ENCODE measurements at places on chromosomes 11 and 22.

- H3K36me3 ChIP-seq, result peaks cover 15% of the 10 kb centered on the region
- H3K4me1 ChIP-seq, result peaks cover 67% of the 10 kb centered on the region
- peaks cover 48% of the 10 kb centered on the region for H3K27me3 ChIP-seq
Measured at GRCh38 chr11:62552485-62553079, 6.0 kb upstream of the AHNAK start.

DNA sequence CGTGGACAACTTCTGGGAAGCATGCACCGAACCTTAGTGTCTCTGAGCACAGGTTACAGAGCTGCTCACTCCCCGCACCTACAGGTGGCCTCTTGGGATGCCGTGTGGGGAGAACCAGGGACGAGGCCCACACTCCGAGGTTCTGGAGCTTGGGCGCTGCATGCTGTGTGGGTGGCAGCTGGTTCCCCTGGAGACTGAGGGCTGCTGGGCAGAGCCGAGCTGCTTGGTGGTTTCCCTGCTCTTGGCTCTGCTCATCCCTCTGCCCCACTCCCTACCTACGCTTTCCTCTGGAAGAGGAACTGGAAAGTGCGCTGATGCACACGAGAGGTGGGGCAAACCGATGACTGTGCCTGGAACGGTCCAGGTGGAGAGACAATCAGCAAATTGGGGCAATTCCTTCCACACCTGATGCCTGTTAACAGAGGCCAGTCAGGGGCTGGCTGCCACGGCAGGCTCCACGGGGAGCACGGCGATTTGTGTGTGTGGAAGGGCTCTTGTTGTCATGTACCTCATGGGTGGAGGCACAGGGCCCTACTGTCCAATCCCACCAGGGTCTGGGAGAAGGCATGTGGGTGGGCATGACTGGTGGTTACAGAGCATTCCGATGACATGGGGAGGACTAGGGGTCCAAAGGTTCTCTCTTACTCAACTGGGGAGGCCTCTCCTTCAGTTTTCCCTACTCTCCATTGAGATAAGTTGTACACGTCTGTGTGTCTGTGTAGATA is 60.9 kb downstream of the ST14 start:
- DNase-seq, result no peak
- no peak overlapping the region for H3K27ac ChIP-seq
- peaks cover 8% of the 10 kb centered on the region for H3K4me1 ChIP-seq
- H3K4me3 ChIP-seq, result no peak overlapping the region
- H3K27me3 ChIP-seq, result no peaks in the 10 kb centered on the region

GRCh38 chr11:1573903-1574237 is 1.8 kb upstream of the DUSP8 start:
- peaks cover 63% of the 10 kb centered on the region for H3K27me3 ChIP-seq
- no peaks in the 10 kb centered on the region for H3K36me3 ChIP-seq
- no peaks in the 10 kb centered on the region for H3K4me1 ChIP-seq
- no peak for DNase-seq

- peaks cover 30% of the 10 kb centered on the region for H3K4me1 ChIP-seq
- peaks cover 9% of the 10 kb centered on the region for H3K36me3 ChIP-seq
- no peaks in the 10 kb centered on the region for H3K27me3 ChIP-seq
Measured at GRCh38 chr11:33067294-33067693, 27.9 kb downstream of the TCP11L1 start.

DNA sequence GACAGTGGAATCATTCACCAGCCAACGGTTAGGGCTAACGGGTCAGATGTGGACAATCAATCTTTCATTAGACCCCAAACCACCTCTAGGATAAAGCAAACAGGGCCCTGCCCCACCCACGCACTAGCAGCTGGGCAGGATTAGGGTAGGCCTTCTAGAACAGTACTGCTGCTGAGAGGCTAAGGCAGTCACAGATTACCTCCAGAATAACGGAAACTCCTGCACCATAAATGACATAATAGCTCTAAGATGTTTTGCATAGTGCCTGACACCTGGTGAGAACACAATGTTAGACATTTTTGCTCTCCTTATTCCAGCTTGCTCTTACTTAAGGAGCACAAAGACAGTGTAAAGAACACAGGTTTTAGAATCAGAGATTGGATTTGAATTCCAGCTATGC is 1.8 kb downstream of the SYTL2 start:
- peak overlapping the region; percentile 82 for H3K4me3 ChIP-seq
- DNase-seq, result no peak
- H3K27me3 ChIP-seq, result peaks cover 40% of the 10 kb centered on the region
- H3K4me1 ChIP-seq, result peaks cover 23% of the 10 kb centered on the region
- no peaks in the 10 kb centered on the region for H3K36me3 ChIP-seq

- H3K4me1 ChIP-seq, result no peaks in the 10 kb centered on the region
- peaks cover 45% of the 10 kb centered on the region for H3K27me3 ChIP-seq
- H3K27ac ChIP-seq, result no peak overlapping the region
- no peak for DNase-seq
- no peaks in the 10 kb centered on the region for H3K36me3 ChIP-seq
Measured at GRCh38 chr22:39777716-39778454, 115.7 kb downstream of the ENTHD1 start.

GRCh38 chr11:117884994-117885393 is 8.5 kb upstream of the FXYD6 start:
- DNase-seq, result no peak
- peaks cover 14% of the 10 kb centered on the region for H3K27me3 ChIP-seq
- H3K4me1 ChIP-seq, result peaks cover 5% of the 10 kb centered on the region
- no peak overlapping the region for H3K27ac ChIP-seq
- H3K4me3 ChIP-seq, result no peak overlapping the region

DNA sequence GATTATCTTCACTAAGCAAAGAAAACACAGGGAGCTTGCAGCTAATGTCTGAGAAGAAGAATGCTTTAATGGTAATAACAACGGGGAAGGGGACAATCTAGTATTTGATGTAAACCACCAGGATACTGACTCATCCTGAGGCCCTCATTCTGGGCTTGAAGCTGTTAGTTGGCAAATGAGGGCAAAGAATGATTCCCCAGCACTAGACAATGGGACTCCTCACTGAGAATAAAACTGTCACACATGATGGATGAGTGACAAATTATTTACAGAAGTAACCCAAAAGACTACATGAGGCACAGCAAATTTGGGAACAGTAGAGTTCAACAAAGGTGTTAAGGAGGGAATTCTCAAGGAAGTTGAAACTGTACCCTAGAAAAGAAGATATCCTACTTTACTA is 76.3 kb downstream of the FAM168A start:
- no peak for DNase-seq
- H3K27me3 ChIP-seq, result no peaks in the 10 kb centered on the region
- H3K4me1 ChIP-seq, result peaks cover 22% of the 10 kb centered on the region

GRCh38 chr22:20583471-20583922 is 76.1 kb downstream of the MED15 start:
- H3K27ac ChIP-seq, result no peak overlapping the region
- no peaks in the 10 kb centered on the region for H3K4me1 ChIP-seq
- DNase-seq, result no peak
- H3K36me3 ChIP-seq, result no peaks in the 10 kb centered on the region

GRCh38 chr11:60263402-60263801 is 17.1 kb upstream of the MS4A4A start:
- no peak for DNase-seq
- no peaks in the 10 kb centered on the region for H3K27me3 ChIP-seq
- no peaks in the 10 kb centered on the region for H3K36me3 ChIP-seq
- no peak overlapping the region for H3K27ac ChIP-seq
- H3K4me3 ChIP-seq, result no peak overlapping the region
- H3K4me1 ChIP-seq, result peaks cover 5% of the 10 kb centered on the region

GRCh38 chr22:26442086-26442756 is 13.2 kb downstream of the ASPHD2 start:
- no peak for DNase-seq
- no peaks in the 10 kb centered on the region for H3K27me3 ChIP-seq
- no peaks in the 10 kb centered on the region for H3K36me3 ChIP-seq
- no peaks in the 10 kb centered on the region for H3K4me1 ChIP-seq
- no peak overlapping the region for H3K4me3 ChIP-seq
- no peak overlapping the region for H3K27ac ChIP-seq

DNA sequence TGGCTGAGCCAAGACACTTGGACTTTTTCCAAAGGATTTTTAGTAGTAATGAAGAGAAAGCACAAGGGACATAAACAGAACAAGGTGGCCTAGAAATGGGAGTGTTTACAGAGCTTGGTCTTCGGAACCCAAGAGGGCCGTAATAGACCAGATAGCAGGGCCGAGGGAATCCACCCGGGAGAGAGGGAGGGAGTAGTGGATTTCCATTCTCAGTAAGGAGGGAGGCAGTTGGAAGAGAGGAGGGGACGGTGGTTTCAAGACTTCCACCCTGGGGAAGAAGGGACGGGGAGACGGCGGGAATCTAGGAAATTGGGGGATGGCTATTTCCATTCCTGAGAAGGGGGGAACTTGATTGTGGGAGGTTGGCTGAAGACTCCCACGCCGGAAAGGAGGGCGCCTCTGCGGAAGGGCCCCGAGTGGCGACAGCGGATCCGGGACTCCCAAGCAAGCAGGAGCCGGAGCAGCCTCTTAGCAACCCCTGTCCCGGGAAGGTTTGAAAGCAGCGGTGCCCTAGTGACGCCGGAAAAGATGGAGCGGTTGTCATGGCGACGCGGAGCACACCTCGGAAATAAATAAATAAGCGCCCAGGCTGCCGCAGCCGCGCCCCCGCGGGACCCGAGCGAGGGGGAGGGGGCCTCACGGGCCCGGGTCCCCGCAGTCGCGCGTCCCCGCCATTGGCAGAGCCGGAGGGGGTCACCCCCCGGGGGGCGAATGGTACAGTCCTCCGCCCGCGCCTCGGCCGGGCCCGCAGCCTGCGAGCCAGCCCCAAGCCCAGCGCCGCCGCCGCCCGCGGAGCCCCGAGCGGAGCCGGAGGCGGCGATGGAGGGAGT is 31.6 kb downstream of the EIF3F start:
- peak overlapping the region; percentile 87 for H3K4me3 ChIP-seq
- H3K27me3 ChIP-seq, result peaks cover 72% of the 10 kb centered on the region
- peak; percentile 53 for DNase-seq
- H3K36me3 ChIP-seq, result no peaks in the 10 kb centered on the region
- H3K4me1 ChIP-seq, result peaks cover 14% of the 10 kb centered on the region

DNA sequence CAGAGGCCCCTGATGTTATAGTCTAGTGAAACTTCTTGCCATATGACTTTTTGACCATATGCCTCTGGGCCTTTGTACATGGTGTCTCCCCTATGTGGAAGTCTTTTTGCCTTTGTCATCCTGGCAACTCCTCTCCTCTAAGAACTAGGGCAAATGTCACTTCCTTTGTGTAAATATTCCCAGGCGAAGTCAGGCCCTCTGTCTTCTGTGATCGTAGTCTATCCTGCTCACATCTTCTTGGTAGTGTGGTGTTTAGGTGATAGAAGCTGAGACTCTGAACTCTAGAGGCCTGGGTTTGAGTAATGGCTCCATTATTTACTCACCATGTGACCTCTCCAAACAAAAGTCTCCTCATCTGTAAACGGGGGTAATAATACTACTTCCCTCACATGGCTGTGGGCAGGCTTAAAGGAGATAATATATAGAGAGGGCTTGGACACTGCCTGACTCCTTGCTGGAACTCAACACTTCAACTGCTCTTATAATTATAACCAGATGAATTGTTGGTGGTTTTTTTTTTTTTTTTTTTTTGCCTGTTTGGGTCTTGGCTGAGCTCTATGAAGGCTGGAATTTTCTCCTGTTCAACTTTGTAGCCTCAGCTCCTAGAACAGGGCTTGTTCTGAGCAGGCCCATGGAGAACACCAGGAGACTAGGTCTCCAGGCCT is 43.8 kb downstream of the INSC start:
- no peak for DNase-seq
- H3K36me3 ChIP-seq, result peaks cover 3% of the 10 kb centered on the region
- peaks cover 28% of the 10 kb centered on the region for H3K4me1 ChIP-seq

DNA sequence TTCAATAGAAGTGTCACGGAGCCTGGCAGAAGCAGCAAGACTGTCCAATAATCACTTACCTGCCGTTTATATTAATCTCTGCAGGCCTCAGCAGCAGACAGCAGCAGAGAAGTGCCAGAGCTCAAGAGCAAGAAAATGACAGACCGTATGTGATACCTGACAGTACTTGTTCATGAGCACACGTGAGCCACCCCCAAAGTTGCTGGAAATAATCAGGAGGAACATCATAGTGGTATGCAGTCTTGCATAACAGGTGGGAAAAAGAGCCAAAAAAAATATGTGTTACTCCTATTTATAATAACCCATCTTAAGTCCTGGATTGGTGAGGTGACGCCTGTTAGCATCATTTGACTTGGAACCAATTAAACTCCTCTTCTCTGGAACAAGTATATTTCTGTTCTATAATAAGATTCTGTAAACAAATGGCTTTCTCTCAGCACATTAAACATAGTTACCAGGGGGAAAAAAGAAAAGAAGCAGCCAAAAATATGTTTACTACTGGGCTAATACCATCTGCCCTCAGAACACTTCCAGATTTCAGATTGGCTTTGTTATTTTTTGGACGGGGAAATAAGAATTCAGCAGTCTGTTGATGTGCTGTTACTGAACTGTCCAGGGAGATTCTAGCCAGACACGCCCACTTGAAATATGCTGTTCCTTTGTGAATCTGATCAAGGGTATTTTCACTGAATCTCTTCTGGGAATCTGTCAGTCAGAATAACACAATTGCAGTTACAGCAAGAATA is 7.9 kb upstream of the SLN start:
- DNase-seq, result no peak
- H3K27me3 ChIP-seq, result peaks cover 7% of the 10 kb centered on the region
- H3K27ac ChIP-seq, result no peak overlapping the region

- H3K27ac ChIP-seq, result no peak overlapping the region
- peaks cover 5% of the 10 kb centered on the region for H3K4me1 ChIP-seq
- DNase-seq, result no peak
Measured at GRCh38 chr11:1547467-1548098, 24.5 kb downstream of the DUSP8 start.

- peaks cover 25% of the 10 kb centered on the region for H3K27me3 ChIP-seq
- no peak overlapping the region for H3K27ac ChIP-seq
- no peak overlapping the region for H3K4me3 ChIP-seq
- H3K4me1 ChIP-seq, result no peaks in the 10 kb centered on the region
- H3K36me3 ChIP-seq, result no peaks in the 10 kb centered on the region
- no peak for DNase-seq
Measured at GRCh38 chr11:30091737-30092136, 74.9 kb upstream of the KCNA4 start.

DNA sequence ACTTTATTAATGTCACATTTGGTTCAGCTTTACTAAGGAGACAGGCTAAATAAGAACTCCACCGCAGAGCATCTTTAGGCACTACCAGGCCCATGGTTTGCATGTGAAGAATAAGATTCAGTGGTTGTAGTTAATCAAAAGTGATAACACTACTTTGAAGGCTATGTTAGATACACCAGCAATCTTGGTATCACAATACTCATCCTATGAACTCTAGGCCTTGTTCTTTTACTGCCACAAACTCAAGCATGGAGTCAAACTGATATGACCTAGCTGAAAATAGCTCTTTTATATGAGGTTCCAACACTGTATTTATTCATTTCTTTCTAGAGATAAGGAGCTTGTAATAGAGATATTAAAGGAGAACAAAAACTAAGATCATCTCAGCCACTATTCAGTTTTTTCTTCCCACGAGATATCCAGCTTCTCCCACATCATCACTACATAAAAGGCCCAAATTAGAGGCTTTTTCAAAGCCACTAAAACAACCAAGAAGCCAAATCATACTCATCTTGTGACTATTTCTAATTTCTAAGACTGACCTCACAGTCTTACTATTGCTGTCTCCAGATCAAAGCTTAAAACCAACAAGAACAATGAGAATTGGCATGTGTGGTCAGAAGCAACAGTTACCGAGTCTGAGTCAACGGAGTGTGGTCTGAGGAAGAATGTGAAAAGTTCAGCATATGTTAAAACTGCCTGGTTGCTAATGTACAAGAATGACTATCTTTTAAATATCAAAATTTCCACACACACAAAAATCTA is 25.1 kb upstream of the GUCY1A2 start:
- H3K36me3 ChIP-seq, result peaks cover 4% of the 10 kb centered on the region
- DNase-seq, result no peak
- H3K27me3 ChIP-seq, result no peaks in the 10 kb centered on the region
- H3K4me3 ChIP-seq, result no peak overlapping the region
- H3K4me1 ChIP-seq, result peaks cover 20% of the 10 kb centered on the region
- H3K27ac ChIP-seq, result no peak overlapping the region

- H3K4me3 ChIP-seq, result peak overlapping the region; percentile 36
- no peaks in the 10 kb centered on the region for H3K36me3 ChIP-seq
- no peak for DNase-seq
Measured at GRCh38 chr11:16979703-16980622, 34.3 kb downstream of the PLEKHA7 start.

All from neural crest cell (in vitro differentiated cells).